ENCODE measurements at places on chromosomes 5 and 9. TPM values are rescaled to one million over a fixed set of nuclear protein-coding genes. Genes with fewer than 3 reads are reported as not detected.

DNA sequence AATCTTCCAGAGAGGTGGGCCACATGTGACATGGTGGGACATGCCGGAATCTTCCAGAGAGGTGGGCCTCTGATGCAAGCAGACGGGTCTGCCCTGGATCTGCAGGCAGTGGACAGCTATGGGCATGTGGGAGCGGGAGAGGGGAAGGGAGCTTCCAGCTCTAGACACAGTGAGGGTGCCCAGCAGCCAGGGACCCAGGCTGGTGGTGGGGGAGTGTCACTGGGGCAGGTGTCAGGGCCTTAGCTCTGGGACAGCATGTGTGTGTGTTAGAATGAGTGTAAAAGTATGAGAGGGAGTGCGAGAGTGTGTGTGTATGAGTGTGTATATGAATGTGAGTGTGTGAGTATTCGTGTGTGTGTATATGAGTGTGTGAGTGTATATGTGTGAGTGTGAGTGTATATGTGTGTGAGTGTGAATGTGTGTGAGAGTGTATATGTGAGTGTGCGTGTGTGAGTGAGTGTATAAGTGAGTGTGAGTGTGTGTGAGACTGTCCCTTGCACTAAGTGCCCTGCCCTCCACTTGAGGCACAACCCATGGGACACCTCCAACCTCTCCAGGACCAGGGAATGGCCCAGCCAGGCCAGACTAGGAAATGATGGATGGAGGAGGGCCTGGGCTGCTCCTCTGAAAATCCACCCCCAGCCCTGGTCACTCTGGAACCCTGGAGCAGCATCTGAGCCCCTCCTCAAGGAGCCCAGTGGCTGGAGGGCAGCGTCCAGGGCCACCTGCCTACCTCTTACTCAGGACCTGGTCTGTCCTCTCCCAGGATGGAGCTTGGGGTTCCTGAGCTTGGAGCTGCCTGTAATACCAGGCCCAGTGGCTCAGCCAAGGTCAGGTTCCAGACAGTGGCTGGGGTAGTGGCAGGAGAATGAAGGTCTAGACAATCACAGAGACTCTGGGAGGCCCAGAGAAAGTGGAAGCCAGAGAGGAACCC is 122.2 kb downstream of the C9orf50 start:
- DNase-seq: no peak

- no peak for DNase-seq
These were observed 239.7 kb downstream of the MLLT3 start for GRCh38 chr9:20382460-20383071.

GRCh38 chr5:9062873-9063272 is 483.0 kb downstream of the SEMA5A start:
- DNase-seq: no peak

GRCh38 chr9:130887494-130888144 is 9.0 kb downstream of the QRFP start:
- no peak for DNase-seq

GRCh38 chr5:78291687-78292086 is 2.8 kb downstream of the AP3B1 start:
- no peak for DNase-seq

DNA sequence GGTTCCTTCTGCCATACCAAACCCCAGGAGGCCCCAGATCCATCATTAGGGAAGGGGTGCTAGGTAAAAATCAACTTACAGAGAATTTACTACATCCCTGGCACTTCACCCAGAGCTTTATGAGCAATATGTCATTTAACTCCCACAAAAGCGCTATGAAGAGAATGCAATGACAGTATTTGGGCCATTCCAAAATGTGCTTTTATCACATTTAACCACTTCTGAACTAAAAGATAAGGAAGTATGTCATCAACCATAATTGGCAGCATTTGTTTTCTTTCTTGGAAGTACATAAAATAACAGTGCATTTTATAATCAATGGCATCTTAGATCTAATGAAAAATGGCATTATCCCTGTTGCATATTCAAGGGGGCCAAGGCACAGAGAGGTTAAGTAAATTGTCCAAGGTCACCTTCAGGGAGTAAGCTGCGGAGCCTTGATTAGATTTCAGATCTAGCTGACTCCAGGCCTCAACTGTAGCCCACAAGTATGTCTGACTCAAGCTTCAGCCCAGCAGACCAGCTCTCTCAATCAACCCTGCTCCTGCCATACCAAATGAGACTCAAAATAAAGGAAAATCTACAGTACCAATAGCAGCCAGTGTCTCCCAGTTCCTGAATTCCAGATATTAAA is 16.5 kb downstream of the SH3TC2 start:
- no peak for DNase-seq

DNA sequence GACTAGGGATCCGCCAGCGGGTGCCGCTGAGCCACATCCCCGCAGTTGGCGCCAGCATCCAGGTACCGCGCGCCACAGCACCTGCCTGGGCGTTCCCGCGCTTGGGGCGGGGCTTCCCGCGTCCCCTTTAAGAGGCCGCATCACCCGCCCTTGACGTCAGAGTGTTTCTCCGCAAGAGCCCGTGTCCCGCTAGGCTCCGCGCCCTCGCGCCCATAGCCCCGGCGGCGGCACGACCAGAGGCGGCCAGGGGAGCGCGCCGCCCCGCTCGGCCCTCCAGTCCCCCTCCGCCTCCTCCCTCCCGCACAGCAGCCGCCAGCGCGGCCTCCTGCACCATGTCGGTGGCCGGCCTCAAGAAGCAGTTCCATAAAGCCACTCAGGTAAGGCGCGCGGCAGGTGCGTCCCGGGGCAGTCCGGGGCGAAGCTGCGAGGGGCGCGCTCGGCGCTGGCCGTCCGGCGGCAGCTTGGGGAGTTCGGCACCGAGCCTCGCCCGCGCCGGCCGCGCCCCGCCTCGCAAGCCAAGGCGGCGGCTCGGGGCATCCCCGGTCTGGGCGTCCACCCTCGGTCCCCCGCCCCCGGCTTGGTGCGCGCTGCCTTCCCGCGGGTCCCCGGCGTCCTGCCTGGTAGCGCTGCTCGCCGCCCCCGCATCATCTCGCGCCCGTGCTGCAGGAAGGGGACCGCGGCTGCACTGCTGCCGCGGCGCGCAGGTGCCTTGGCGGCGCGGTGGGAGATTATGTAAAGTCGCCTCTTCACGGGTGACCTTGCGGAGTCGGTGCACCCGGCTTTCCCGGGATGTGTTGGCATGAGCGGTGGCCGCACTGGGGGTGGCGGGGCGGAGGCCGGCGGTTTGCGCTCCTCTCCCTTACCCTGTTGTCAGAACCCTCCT is at the start of gene SH3GL2:
Gene SH3GL2 (plus strand): TSS at position 156 of the 883 bp plus-strand sequence.
- DNase-seq: no peak

DNA sequence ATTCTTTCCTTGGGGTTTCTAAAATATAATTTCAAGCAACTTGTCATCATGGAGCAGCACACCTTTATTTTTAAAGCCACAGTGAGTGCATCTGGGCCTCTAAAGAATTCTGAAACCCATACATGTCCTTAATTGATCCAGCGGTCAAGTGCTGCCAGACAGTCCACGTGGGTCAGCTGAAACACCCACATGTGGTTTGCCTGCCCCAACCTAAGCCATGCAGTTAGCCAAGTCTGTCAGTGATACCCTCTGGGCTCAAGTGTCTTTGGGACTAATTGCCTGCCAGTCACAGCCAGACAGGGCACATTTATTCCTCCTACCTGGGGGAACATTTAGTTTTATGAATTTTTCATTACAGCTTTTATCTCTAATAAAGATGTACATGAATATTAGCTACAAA is 291.4 kb upstream of the SLC30A5 start:
- DNase-seq: no peak

DNA sequence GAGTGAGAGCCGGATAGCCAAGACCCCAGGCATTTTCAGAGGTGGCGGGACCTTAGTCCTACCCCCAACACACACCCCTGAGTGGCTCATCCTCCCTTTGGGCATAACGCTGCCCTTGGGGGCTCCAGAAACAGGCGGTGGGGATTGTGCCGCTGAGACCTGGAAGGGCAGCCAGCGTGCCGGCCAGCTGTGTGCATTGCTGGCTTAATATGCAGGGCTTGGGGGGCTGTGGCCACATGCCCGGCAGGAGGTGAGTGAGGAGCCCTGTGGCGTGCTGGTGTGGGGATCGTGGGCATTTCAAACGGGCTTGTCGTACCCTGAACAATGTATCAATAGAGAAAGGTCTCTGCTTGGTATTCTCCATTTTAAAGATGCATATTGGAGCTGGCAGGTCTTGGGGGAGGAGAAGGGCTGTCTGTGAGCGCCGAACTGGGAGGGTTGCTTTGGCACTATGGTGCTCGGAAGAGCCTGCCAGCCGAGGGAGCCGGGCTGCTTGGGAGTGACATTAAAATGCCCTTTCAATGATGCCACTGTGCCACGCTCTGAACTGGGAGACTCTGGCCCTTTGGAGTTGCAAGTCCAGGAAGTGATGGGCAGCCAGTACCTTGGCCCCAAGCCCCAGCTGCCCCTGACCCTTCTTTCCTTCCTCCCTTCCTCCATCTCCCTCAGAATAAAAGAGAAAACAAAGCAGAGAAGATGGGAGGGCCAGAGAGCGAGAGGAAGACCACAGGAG is 11.2 kb upstream of the OLFM1 start:
- no peak for DNase-seq

- peak; percentile 53 for DNase-seq
These were observed 5.0 kb downstream of the NSMF start for GRCh38 chr9:137454145-137454596.

DNA sequence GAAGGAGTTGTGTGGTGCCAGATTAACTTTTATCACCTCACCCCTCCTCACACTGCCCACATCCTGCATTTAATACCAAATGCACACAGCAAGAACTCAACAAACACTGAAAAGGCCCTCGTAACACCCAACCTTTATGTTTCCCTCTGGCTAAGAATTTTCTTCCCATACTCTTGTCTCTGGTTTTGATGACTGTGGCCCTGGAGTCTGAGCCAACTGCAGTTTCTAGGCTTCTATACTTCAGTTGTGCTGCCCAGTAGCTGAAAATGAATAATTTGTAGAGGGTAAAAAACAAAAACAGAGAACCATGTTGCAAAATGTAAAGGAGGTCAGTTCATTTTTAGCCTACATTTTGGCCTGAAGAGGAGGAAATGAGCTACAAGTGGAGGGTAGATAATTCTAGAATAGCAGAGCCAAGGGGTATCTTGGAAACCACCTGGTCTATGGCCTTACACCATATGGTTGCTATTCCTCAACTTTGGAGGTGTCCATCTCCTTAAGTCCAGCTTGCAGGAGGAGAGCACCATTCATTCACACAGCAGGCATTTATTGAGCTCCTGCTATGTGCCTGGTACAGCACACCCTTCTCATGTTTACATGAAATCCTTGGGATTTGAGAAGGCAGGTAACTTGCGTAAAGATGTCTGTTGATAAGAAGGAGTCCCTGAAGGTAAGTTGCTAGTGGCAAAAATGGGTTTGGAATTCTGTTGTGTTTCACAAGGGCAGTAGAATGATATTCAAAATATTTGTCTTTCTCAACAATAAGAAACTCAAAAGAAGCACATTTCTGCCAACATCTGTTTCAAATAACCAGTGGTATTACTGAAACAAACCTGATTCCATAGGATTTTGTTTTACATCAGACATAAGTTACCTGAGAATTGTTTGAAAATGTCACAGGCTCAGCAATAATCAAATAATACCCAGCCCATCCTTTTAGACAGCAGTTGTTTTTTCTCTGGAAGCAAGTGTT is 83.8 kb upstream of the TNFAIP8 start:
- DNase-seq: no peak

GRCh38 chr5:174022384-174023095 is 23.0 kb upstream of the NSG2 start:
- no peak for DNase-seq

GRCh38 chr5:116528519-116529234 is 45.9 kb downstream of the SEMA6A start:
- DNase-seq: no peak

DNA sequence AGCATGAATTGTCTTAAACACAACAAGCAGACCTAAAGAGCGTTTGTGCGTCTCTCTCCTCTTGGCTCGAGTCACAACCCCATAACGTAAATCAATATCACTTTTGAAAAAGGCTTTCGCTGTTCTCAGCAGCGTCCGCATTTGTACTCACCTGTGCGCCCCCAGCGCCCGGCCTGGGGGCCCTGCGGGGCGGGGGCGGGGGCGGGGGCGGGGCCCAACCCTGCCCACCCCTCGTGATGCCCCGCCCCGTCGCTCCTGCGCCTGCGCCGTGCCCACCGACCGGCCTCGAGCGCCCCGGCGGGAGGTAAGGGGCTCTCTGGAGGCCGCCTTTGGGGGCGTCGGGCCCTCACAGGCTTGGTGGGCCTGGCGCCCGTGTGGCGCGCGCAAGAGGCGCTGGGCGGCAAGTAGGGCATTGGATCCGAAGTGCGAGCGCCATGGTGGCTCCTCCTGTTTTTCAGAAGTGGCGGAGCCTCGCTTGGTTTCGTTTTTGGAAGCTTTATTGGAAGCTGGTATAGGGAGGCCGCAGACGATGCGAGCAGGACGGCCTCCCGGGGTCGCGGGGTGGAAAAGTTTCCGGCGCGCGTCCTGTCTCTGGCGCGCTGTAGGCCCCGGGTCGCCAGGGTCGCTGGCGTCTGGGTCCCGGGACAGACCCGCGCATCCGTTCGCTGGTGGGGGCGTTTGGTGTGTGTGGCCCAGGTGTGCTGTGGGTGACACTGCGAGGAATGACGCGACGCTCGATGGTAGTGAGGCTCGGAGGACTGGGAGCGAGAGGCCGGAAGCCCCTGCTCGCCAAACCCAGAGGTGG is at the start of gene STX17:
Gene STX17 (plus strand): TSS at position 252 of the 805 bp plus-strand sequence. CDS start 8,586 bp downstream, outside the sequence.
- peak; percentile 72 for DNase-seq

- DNase-seq: no peak
These were observed 726.4 kb upstream of the GRAMD2B start for GRCh38 chr5:125696762-125697161.

DNA sequence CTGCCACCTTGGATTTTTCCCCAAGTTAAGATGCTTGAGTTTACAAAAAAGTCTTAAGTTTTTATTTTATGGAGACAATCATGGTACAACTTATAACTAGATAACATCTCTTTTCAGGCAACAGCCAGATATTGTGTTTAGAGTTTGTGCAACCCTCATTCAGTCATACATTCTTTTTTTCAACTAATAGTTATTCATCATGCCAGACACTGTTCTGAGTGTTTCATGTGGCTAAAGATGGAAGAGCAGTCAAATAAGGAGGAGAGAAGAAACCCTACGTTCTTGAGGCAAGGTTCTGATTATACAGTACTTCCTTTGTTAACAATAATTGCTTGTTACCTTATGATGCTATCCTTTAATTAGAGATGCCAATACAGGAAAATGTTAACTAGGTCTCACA is 42.1 kb upstream of the ZNF462 start:
- DNase-seq: no peak

The SCAMP1 gene
- 21.7 TPM for total RNA-seq

The PCDHA9 gene
- total RNA-seq: not detected

The SARDH gene
- 0.60 TPM for total RNA-seq

All from activated T-helper 1 cell treated with anti-CD3 and anti-CD28 coated beads, Interleukin-12 subunit alpha, Interleukin-12 subunit beta, Interleukin-2, Interleukin-4 antibody, amounts not matched to agents 30 ng/mL and 10 ng/mL and 1 ng/mL, durations not matched to agents 14 hours and 24 hours and 36 hours (primary cell).